SK-N-MC (cell line): ENCODE measurements at places on chromosomes 13 and 19.

DNA sequence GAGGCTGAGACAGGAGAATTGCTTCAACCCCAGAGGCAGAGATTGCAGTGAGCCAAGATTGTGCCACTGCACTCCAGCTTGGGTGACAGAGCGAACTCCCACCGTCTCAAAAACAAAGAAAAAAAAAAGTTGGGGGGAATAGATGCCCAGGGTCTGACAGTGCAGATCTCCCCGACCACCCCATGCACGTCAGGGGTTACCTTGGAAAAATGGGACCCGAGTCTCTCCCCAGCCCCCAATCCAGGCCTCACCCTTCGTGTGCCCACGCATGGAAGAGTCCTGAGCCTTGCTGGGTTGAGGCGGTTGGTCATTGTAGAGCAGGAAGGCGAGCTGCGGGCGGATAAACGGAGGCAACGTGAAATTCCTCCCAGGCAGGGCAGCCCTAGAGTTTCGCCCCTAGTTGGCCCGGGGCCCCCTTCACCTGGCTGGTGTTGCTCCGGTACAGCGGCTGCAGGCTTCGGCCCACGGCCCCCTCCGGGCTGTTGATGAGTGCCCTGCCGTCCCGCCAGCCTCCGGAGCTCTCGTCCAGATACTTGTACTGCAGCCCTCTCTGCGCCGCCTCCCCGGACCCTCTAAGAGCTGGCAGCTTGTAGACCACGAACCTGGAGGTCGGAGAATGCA lies 588 bp downstream of the DNASE2 start:
- DNase-seq: no peak

DNA sequence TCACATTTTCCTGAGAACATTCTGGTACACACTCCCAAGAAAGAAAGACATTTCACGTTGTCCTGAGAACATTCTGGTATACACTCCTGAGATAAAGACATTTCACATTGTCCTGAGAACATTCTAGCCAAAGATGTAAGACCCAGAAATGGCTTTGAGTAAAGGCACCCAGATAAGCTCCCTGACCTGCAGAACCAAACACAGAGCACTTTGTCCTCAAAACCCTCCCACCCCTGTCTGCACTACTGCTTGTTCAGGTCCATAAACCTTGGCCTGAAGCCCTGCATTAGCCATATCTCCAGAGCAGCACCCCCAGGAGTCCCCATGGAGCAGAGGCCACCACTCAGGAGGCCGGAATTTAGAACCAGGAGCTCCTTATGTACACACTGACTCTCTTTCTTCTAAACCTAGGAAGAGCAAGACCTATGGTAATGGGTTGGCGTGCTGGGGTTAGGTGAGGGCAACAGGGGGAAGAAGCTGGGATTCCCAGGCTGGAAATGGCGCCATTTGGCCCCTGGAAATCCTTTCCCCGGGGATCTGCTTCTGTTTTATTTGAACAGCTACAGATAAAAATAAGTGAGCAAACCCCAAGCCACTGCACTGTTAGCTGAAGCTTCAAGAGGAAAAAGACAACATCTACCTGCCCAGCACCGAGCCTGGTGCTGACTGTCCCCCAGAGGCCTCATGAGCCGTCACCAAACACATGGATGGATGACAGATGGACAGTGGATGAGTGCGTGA lies 13.7 kb downstream of the GAS6 start:
- no peak for DNase-seq

- DNase-seq: no peak
Measured at GRCh38 chr19:768424-768823, 17.5 kb downstream of the MISP start.

DNA sequence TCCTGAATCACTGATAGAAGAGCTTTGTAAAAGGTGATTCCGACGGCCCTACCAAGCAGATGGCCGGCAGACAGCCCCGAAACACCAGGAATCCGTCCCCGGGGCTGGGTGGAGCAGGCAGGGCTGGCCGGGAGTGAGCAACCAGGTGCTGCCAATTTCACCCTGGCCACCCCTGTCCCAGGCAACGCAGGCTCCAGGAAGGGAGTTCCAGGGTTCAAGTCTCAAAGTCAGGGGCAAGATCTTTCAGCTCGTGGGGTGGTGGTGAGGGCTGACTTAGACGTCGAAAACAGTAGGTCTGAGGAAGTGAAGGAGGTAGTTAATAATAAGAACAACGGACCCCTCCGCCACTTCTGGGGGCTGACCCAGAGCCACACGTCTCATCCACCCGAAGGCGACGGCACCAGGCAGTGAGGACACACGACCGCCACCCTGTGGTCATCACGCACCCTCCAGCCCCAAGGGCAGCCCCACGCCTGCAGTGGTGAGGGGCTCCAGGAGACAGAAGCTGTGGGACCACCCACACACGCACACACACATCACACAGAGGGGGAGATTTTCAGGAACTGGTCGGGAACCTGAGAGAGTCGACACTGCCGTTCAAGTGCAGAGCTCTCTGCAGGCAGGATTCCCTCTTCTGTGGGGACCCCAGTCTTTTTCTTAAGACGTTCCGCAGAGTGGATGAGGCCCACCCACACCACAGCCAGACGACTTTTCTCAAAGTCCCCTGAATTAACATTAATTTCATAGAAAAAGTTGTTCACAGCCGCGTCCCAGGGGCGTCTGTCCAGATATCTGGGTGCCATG lies 67.2 kb downstream of the SPACA7 start:
- DNase-seq: no peak

DNA sequence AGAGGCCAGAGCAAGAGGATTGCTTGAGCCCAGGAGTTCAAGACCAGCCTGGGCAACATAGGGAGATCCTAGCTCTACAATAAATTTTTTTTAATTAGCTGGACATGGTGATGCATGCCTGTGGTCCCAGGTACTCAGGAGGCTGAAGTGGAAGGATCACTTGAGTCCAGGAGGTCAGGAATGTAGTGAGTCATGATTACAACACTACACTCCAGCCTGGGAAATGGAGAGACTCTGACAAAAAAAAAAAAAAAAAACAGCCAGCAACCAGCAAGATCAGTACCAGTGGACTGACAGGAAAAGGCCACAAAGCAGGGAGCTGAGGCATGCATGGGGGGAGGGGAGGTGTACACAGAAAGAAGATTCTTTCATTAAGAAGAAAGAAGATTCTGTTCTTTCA lies 52.7 kb upstream of the RFXAP start:
- no peak for DNase-seq

DNA sequence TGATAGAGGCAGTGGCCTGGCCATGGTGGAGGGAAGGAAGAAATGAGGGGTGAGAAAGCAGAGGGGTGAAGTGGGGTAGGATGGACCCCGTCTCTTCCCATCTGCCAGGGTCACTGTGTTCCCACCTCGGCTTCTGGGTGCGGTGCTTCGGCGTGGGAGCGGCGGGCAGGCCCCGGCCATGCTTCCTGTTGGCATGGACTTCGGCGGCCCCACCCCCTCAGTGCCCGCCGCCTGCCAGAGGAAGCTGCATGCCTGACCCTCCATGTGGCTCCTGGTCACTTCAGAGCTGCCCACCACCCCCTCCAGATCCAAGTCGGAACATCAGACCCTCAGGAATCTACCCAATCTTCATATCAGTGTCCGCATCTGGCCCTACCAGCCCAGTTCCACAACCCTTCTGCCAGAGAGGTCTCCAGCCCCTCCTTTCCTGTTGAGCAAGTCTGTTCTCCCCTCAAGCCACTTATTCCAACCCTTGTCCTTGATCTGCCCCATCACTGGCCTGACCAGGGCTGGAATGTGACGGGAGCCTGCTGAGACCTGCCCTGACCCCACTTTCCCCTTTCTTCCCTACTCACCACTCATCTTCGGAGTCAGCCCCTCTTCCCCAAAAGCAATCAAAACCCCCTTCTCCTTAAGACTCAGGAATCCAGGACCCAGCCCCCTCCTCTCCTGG lies 1.5 kb downstream of the KCNN4 start:
- no peak for DNase-seq
